CD4-positive, alpha-beta T cell treated with Interleukin-4 for 4 hours (primary cell): ENCODE measurements at places on chromosomes 6 and 20.
A peak's percentile ranks its signal among the peaks of the same experiment; 100 is the strongest.

- no peak for DNase-seq
Measured at GRCh38 chr6:42337985-42338743, 113.6 kb downstream of the TRERF1 start.

DNA sequence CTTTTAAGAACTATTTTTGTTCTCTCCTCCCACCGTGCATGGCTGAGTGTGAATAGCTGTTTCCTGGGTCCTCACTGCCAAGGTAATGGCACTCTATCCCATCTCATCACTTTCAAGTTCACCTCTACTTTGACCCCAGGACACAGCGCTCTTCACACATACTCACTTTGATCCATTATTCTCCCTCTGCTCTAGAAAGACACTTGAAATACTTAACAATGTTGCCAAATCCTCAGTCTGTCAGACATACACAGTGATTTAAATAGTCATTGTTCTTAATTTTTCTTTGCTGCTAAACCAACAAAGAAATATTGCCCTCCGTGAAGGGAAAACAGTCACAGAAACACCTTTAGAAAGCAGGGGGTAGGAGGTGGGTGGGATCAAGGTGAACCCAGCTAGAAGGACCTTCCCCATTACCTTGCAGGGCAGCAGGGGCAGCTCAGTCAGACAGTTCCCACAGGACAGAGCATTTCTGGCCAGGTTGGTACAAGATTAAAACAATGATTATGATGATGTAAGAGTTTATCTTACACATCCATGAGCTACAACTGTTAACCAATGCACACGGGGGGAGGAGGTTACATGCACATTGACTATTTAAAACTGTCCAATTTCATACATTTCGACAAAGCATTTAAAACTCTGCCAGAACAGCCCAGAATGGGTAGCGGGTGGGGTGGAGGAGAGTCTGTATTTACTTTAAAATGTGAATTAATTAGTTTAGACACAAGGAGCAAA, 2.4 kb downstream of the SLC22A23 start:
- no peak for DNase-seq

DNA sequence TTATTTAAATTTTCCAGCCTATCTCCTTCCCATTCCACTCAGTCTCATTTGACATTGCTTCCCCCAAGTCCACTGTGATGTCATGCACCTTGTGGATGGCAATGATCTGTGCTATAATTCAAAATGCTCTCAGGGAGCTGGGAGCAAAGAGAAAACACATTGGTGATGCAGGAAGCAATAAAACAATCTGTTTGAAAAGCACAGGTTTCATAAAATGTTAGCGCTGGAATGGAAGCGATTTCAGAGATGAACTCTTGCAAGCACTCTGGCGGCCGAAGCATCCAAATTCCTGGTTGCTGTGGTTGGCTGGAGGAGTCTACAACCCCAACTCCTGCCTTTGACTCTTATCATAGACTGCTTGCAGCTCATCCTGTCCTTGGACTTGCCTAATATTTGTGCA, 167.0 kb downstream of the GMPR start:
- no peak for DNase-seq

DNA sequence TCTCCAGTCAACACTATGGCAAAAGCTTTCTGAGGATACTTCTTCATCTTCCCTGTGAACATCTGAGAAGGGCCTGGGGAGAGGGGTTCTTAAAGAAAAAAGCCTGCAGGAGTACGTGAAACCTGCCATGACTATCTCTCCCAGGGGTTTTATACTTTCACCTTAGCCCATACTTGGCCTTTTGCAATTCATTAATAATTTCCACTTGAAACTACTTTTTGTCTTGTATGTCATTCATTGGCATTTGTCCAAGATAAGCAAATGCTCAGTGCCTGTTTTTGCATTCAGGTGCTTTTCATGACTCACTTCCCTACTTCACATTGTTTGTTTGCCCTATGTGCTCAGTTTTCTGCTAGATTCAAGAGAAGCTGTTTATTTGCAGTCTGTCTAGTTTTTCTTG, 580.3 kb upstream of the GJE1 start:
- peak; percentile 16 for DNase-seq

- peak; percentile 57 for DNase-seq
Measured at GRCh38 chr6:142802124-142802523, 142.9 kb downstream of the HIVEP2 start.

GRCh38 chr20:6490849-6491248, 276.6 kb upstream of the BMP2 start:
- DNase-seq = no peak

GRCh38 chr6:170292111-170292406, 1.2 kb upstream of the DLL1 start:
- no peak for DNase-seq

- DNase-seq = no peak
Measured at GRCh38 chr20:40979247-40979646, 49.4 kb upstream of the TOP1 start.

- DNase-seq = no peak
Measured at GRCh38 chr6:54071821-54072340, 39.4 kb upstream of the MLIP start.
